ENCODE measurements at places on chromosomes 2 and 18. TPM values are rescaled to one million over a fixed set of nuclear protein-coding genes. Genes with fewer than 3 reads are reported as not detected.

Gene SERPINB3
- not detected for total RNA-seq

Gene EPB41L3
- 77.2 TPM for total RNA-seq

DNA sequence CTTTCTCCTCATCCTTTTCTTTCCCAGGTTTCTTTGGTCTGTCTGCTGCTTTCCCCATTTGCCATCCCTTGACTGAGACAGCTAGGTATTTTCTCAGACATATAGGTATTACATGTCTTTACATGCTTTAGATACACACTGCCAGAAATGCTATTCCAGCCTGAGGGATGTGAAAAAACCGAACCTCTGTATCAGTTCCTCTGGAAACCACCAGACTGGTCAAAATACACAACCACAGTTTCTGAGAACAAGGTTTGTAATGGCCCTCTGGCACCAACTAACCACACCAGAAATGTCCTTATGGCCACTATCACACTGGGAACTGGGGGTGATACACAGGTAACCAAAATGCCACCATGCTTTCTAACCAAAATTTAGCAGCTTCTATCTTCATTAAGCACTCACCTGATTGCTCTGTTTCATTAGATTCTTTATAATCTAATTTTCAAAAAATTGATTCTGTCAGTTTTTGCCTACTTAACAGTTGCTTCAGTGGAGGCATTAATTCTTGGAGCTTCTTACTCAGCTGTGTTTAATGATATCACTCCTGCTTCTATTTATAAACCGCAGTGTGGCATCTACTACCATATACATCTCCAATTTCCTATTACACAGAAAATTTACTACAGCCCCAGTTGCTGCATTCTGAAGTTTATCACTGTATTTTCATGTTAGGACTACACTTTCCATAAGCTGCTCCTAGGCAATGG, 243.5 kb downstream of the WDPCP start:
- DNase-seq, result no peak

Gene ARHGAP15
- 24.2 TPM for total RNA-seq

Data from upper lobe of left lung (tissue), 6 donors.